Fibroblast of skin of left quadriceps (primary cell): ENCODE measurements at places on chromosomes 12 and 14.

DNA sequence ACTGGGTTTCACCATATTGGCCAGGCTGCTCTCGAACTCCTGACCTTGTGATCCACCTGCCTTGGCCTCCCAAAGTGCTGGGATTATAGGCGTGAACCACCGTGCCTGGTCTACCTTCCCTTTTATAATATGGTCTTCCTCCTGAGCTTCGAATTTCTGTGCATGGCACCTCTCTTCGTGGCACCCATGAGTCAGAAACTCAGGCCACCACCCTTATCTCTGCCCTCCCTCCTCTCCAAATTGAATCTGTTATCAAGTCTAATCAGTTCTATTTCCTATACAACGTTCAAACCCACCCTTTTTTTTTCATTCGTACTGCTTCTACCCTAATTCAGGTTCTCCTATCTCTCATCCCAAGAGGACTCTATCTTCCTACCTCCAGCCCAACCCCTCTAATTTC, 5.0 kb upstream of the TINF2 start:
- DNase-seq = no peak

GRCh38 chr12:117904051-117904450, 64.7 kb downstream of the KSR2 start:
- DNase-seq = no peak

GRCh38 chr12:68479261-68479895, 131.3 kb upstream of the RAP1B start:
- peak; percentile 91 for DNase-seq

DNA sequence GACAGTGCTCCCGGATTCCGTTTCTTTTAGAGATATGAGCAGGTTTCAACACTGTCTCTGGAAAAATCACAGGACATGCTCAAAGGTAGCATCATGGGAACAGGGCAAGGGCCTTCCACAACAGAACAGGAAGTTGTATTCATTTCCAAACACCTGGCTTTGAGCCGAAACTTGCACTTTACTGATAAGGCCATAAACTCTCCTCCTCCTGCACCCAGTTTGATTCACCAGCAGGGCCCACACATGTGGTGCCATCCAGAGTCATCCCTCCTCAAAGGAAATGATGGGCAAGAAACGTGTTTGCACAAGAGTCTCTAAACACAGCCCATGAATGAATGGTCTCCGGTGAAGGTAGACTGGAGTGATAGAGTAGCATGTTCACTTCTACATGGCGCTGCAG, 268.4 kb upstream of the FKBP4 start:
- no peak for DNase-seq

DNA sequence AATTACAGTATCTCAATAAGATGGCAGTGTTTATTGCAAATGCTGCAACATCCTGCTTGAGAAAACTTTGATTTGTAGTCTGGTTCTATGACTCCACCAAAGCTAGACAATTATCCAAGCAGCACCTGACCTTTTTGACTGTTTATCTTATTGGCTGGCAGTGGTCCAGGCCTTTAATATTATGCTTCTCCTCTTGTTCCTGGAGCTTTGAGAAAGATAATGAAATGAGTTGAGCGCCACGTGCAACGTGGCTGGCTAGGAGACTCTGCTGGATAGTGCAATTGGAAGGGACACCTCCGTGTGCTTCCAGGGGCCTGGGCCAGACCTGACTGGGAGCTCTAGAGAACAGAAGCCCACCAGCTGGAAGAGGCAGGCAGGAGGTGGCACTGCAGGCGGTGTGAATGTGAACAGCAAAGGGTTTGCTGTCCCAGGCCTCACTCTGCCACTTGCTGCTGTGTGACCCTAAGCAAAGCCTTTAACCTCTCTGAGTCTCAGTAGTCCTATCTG, 349.3 kb downstream of the CACNA1C start:
- no peak for DNase-seq
